Amniotic epithelial cell (primary cell): ENCODE measurements at places on chromosomes 2 and 18.

GRCh38 chr18:14978962-14979535 lies 231.1 kb downstream of the ANKRD30B start:
- DNase-seq = no peak

DNA sequence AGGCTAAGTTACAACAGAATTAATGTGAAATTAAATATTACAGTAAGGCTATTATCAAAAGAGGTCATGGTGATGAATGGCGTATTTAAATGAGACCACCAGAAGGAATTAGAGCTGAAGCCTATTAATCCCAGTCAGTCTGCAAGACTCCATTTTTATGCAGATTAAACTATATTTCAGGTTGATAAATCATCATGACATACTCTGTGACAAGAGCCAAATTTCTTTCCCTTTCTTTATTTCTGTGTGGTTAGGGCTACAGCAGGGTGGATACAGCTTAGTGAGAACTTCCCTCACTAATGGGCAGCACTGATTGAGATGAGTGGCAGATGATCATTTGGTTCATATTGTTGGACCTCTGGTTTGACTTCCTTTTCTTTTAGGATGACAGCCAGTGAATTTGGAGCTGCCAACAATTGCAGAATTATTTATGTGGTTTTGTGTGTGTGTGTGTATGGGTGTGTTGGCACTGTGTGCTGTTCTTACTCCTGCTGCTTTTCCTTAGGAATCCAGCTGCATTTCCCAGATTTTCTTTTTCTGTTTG lies 481.3 kb downstream of the PIK3C3 start:
- no peak for DNase-seq

DNA sequence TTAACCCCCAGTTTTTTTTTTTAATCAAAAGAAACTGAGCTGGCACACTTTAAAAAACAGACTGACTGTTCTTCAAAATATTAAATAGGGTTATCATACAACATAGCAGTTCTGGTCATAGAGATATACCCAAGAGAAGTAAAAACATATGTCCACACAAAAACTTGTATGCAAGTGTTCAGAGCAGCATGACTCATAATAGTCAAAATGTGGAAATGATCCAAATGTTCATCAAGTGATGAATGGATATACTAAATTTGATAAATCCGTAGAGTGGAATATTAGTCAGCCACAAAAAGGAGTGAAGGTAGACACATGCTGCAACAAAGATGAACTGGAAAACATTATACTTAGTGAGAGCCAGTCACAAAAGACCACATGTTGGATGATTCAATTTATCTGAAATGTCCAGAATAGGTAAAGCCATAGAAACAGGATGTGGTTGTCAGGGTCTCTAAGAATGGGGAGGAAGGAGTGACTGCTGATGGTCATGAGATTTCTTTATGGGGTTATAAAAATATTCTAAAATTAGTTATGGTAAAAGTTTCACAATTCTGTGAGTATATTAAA lies 5.1 kb downstream of the SMIM21 start:
- DNase-seq = peak; percentile 70

- DNase-seq = no peak
Observed at GRCh38 chr2:942775-943460, 7.7 kb upstream of the SNTG2 start.

- DNase-seq = peak; percentile 93
Observed at GRCh38 chr2:28716265-28716865, 35.3 kb upstream of the PPP1CB start.

DNA sequence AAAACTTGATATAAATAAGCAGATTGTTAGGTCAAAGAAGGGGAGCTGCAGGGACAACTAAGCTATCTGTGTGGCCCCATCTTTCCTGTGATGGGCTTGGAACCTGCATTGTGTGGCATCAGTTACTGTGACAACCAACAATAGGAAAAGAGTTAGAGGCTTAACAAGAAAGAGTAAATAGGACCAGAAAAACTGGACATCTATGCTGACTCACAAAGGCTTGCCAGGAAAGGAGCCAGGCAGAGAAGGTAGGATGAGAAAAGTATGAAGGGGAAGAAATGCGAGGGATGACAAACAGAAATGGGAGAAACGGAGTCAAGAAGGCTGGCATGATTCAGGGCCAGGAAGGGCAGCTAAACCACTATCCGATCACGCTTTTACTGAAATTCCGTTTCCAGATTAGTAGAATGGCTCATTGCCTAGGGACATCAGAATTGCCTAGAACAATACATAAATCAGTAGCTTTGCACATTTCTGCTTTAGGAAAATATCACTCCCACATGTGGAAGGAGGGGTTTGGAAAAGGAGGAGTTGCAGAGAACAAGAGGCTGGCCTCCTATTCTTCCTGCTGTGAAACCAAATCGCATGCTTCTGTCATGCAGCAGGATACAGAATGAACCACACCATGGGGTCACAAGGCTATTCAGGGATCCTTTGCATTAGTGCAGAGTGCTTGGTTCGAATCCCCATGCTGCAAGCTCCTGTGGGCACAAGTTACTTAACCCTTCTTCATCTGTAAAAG lies 7.3 kb downstream of the PLA2R1 start:
- peak; percentile 37 for DNase-seq
